ENCODE measurements at places on chromosomes 3 and 15.

DNA sequence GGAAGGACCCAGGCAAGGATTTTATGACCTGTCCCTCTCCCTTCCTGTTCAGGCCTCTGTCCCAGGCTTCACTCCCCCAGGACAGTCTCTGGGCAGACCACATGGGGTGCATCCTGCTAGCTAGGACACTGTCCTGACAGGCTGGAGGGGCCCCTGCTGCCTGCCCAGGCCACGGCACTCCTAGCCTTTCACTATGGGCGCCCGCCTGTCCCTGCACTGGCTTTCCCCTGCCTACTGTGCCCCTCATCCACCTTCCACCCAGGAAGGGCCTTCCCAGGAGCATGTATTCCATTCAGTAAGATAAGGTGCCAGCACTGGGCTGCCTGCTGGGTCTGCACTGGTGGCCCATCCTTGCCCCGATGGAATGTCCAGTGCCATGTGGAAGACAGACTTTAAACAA is 145.3 kb downstream of the DNAJB8 start:
- no peak for DNase-seq

DNA sequence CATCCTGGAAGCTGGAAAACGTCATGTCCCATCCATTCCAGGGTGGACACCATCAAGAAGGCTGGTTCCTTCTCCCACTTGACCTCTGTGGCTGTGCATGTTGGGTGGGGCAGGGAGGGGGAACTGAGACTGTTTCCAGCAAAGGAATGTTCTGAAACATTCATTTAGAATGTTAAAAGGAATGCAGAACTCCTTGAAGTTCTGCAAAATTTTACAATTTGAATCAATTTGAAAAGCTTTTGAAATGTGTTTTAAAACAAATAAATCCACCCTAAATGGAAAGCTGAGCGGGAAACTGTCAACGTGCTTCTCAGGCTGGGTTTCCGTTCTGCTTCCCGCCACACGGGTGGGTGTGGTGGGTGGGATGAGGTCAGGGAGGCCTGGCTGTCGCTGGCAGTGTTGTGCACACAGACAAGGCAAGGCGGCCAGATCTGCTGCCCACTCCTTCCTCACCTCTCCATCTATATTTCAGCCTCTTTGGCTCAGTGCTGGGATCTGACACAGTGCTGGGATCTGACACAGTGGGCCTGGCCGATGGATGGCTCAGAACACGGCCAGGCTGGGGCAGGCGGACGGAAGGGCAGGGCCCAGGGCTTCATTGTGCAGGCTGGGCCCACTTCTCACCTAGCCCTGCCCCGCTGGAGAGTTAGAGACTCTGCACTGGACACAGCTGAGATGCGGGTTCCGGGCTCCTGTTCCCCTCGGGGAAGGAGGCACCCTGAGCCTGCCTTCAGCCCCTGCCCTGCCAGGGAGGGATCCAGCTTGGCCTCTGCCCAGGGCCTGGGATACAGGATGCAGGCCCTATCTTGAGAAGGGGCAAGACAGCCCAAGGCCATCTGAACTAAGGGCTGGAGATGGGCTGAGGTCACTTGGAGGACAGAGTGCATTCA is 110.4 kb downstream of the TMEM266 start:
- DNase-seq, result no peak

- DNase-seq, result peak; percentile 61
Observed at GRCh38 chr3:48400824-48401433, 28.9 kb downstream of the FBXW12 start.

GRCh38 chr15:85417276-85417675 is 36.9 kb downstream of the AKAP13 start:
- no peak for DNase-seq

DNA sequence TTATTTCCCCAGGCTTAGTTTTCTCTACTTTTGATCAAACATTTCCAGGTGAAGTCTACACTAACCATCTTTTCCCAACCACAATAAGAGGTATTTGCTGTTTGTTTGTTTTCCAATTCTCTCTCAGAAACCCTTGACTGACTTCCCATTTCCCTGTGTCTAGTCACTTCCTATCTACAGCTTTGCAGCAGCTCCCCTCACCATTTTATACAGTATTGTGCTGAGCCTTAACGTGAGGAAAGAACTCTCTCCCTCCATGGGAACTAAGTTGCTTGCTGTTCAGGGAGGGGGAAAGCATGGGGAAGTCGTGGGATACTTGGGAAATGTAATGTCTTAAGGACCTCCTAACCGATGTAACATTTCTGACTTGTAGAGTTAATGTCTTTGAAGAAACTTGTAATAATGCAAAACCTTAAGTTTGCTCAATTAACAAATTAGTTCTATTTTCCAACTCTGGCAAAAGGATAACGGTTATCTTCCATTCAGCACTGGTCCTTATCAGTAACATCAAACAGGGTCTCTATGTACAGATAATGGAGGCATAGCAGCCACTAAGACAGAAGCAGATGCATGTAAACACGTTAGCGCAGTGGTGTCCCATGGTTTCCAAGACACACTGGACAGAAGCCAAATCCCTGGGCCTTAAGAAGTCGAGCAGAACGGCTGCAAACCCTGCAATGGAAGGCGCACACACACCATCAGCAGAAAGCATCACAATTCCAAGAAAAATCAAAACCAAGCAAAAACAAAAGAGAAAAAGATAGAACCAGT is 39.7 kb downstream of the NPTN start:
- DNase-seq, result no peak

DNA sequence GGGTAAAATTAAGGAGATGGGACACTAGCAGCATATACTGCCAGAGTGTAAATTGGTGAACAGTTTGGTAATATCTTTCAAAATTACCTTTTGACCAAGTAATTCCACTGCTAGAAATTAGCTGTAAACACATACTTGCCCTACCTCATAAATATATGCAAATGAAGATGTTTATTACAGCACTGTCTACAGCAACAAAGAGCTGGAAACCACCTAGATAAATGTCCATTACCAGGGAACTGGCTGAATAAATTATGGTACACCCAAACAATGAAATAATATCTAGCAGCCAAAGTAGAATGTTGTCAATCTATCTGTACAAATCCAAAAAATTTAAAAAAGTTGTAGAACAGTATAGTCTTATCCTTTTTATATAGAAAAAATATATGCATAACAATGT is 105.9 kb upstream of the FAM3D start:
- DNase-seq, result no peak

DNA sequence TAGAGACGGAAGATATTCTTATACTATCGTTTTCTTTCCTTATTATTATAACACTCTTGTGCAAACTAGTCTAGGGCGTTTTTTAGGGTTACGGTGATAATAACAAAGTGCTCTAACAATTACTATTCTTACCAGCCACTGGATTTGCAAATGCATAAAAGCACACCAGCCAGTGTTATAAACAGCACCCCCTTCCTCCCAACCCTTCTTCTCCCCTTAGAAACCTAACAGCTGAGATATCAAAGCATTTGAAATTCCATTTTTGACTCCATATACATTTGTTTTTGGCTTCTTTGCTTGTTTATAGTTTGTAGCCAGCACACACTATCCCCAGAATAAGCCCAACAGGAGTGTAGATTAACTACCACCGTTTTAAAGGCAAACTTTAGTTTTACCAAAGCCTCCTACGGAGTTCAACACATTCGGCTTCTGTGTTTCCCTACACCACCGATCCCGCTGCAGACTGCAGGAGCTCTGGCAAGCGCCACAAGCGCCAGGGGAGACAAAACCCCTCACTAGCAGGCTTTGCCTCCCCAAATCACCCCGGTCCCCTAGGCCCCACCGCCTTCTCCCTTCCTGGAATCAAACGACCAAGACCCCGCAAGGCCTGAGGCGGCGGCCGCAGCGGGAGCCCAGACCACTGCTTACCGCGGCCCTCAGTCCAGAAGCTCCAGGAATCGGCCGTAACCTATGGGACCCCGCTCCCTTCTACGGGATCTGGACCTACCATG is 461 bp downstream of the COPB2 start:
- no peak for DNase-seq

DNA sequence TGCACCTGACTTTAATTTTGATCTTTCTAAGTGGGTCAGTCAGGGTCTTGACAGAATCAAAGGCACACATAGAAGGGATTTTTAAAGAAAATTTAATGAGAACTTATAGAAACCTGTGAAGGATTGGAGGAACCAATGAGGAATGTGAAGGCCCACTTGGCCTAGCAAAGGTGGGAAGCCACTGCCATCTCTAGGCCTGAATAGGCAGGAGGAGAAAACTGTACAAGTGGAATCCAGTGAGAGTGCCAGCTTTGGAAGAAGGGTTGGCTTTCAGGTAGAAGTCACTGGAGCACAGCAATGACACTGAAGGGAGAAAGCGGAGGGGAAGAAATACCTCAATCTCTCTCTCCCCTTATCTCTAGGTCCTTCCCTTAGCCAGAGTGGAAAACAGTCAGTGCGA is 380.7 kb upstream of the KCNMB2 start:
- no peak for DNase-seq

DNA sequence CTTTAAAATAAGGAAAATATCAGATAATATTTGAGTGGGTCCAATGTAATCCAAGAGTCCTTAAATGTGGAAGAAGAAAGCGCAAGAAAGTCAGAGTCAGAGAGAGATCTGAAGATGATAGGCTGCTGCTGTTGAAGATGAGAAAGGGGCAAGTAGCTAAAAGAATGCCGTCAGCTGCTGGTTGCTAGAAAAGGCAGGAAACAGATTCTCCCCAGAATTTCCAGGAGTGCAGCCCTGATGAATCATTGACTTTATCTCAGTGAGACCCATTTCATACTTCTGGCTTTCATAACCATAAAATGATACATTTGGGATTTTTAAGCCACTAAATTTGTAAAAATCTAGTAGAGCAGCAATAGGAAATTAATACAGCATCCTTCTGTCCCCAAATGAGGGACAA is 7.5 kb upstream of the CHMP2B start:
- no peak for DNase-seq

DNA sequence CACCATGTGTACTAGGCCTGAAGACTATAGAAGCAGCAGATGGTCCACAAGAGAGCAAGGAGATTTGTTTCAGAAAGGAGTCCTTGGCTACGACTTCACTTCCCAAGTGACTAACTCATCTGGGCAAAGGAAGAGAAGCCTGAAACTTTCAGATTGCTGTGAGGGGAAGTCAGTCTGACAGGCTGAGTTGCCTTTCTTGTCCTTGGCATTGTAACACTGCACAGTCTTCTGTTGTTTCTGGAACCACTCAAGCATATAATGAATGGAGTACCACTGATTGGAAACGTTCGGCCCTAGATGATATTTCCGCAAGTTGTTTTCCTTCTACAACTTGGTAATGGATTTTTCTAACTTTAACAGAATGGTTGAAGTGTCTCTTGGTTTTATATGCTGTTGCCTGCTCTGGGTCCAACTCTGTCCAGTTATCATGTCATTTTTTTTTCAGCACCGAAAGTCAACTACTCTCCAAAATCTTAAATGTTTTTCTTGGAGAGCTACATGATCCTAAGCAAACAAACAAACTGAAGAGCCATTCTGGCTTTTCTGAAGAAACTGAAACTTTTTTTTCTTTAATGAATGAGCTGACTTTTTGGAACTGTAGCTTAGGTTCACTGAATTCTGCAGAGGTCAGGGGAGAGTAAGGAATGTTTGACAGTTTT is 685.7 kb downstream of the MECOM start:
- DNase-seq, result no peak

DNA sequence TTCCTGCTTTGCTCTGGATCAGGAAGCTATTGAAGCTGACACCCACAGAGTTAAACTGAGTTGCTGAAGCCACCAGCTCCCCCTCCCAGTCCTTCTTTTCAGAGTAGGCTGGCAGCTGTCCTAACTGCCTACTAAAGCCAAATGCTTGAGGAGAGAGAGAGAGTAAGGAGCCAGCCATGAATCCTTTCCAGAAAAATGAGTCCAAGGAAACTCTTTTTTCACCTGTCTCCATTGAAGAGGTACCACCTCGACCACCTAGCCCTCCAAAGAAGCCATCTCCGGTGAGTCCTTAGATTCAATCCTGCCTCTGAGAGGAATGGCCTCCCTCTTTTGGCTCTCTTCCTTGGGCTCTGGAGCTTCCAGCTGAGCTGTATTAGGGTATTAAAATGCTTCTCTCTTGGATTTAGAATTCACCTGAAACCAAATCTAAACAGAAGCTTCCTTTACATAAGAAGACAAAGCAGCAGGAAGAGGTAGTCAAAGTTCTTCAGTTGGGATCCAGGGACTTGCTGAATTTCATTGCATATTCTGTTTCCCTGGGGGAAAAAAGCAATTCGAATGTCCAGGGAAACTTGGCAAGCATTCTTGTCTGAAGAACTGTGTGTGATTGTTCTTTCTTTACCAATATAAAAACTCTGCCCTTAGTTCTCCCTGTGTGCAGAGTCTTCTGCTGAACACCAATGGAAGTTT is at the start of gene SLC15A2:
Gene SLC15A2 (plus strand): TSS at position 101 of the 690 bp plus-strand sequence. CDS start 76 bp downstream, at position 177.
- DNase-seq, result no peak

- DNase-seq, result no peak
Observed at GRCh38 chr15:33448961-33449606, 138.3 kb downstream of the RYR3 start.

- no peak for DNase-seq
Observed at GRCh38 chr3:8990266-8991215, 27.3 kb upstream of the RAD18 start.

GRCh38 chr3:14404186-14404585 is 1.8 kb downstream of the SLC6A6 start:
- no peak for DNase-seq

- DNase-seq, result no peak
Observed at GRCh38 chr3:24683633-24684384, 189.2 kb upstream of the THRB start.

GRCh38 chr15:82647045-82647834 is at the start of gene CPEB1:
Gene CPEB1, minus strand, starts transcription at chr15:82647363. Its CDS starts 18,904 bp downstream, at chr15:82628459.
- peak; percentile 50 for DNase-seq

DNA sequence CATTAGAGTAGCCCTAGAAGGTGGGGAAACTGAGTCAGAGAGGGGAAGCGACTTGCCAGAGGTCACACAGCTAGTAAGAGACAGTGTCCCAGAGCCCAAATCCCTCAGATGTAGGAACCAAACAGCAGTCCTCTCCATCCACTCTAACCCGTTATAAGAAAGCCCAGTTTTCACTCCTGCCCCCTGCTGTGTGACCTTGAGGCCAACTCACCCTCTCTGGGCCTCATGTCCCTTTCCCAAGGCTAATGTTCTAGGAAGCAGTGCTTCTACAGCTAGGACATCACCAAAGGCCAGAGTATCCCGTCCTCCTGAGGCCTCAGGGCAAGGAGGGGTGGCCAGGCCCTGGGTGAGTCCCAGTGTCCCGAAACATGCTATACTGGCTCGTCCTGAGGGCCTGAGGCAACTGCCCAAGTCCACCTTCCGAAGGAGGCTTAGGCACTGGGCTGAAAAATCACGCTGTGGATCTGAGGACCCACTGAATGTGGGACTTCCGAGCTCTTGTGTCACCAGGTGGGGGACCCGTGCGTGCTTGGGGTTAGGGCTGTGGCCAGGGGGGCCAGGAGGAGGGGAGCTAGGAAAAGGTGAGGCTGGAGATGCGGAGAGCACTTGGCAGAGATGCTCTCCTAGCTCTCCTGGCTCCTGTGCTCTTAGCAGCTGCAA is 109.2 kb upstream of the SLC6A11 start:
- DNase-seq, result no peak

- DNase-seq, result no peak
Observed at GRCh38 chr3:32026593-32026992, 45.0 kb downstream of the ZNF860 start.

DNA sequence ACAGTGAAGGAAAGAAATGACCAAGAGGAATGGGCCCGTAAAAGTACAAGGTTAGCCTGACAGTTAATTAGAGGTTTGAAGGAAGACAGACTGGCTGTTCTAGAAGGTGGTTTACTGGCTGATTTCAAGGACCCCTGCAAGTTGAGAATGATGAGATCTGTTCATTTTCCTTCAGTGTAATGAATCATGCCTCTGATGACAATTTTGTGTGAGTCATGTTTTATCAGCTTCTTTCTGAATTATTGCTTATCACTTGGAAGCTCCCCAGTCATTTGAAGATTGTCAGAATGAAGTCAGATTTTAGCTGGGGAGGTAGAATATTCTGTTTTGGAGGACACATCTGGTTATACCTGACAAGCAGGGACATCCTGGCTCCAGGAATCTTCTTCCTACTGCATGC is 50.6 kb downstream of the DRD3 start:
- no peak for DNase-seq
